ENCODE measurements at places on chromosomes 4 and X.

GRCh38 chr4:175716961-175717360, 95.1 kb downstream of the GPM6A start:
- DNase-seq, result no peak

DNA sequence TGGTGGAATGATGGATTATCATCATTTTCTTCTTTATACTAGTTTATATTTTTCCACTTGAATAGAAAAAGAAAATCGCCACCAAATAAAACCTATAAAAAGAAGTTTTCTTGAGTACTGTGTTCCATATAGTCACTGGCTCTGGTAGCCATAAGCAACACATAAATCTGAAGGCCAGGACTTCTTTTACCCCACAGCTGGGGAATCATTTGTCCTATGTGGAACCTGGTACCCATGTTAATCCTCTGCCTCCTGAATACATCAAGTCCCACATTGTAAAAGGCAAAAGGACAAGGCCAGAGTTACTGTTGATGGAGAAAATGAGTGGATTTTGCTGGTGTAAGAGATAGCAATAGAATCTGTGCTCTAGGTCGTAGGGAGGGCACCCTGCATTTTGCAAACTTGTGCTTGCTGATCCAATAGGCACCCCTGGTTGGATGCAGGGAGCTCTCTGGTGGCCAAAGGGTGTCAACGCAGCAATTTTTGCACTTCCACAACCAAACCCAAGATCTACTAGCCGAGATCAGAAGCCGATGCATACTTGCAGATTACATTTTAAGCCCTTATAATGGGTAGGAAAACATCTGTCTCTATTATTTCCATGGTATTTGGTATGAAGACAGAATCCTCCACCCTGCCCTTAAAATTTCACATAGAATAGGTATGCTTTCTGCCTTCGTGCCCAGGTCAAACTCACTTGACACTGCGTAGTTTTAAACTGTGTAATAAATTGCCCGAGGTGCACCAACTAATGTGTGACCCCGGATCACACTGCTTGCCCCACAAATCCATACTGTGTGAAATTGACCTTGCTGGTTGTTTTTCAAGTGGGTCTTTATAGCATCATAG, 146.2 kb upstream of the SCML1 start:
- no peak for DNase-seq

DNA sequence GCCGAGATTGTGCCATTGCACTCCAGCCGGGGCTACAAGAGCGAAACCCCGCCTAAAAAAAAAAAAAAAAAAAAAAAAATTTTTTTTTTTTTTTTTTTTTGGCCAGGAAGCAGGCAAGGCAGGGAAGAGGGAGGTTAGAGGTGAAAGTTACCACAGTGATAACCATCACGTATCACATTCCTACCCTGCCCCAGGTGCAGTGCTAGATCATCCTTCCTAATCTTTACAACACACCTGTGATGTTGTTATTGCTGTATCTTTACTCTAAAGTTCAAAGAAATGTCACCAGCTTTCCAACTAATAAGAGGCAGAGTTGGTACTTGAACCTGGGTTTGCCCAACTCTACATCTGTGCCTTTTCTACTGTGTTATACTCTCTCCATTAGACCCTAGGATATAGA, 7.2 kb upstream of the LIMCH1 start:
- no peak for DNase-seq

GRCh38 chrX:15465896-15466651, 27.1 kb downstream of the PIR start:
- no peak for DNase-seq

DNA sequence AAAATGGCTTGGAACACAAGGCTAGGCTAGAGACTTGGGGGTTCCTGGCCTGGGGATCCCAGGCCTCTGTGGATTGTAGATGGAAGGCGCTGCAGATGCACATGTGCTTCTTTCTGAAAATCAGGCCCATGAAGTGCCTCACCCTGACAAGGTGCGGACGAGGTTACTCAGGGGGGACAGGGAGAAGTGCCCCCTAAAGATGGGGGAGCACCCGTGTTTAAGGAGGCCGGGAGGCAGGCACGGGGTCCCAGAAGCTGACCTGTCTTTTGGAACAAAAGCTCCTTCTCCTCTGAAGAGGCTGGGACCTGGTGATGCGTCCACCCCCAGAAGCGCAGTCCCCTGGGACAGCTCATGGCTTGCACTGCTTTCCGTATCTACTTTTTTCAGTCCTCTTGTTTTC, 2.4 kb downstream of the PDZD4 start:
- no peak for DNase-seq

DNA sequence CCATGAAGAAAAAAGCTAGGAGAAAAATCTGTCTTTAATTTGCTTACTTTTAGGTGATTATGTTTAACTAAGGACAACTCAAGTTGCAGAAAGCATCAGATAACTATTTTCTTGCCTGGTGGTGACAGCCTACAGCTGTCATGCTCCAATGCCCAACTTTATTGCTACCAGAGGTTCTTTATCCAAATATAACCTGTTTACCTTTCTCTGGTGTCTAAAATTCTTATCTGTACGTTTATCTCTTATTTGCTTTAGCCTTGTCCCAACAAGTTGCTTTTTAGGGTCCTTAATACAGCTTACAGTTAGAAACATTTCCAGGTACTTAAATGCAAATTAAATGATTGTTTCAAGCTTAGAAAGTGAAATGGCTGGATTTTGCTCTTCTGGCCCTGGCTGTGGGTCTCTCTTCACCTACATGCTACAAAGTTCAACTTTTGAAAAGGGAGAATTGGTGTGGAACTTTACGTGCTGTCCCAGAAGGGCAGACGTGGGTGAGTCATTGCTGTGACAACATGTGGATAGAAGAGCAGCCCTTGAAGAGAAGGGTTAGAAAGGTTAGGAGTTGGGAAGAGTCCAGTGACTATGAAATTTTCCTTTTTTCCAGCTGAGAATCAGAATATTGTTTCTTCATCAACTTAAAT, 60.7 kb downstream of the HPGD start:
- no peak for DNase-seq

DNA sequence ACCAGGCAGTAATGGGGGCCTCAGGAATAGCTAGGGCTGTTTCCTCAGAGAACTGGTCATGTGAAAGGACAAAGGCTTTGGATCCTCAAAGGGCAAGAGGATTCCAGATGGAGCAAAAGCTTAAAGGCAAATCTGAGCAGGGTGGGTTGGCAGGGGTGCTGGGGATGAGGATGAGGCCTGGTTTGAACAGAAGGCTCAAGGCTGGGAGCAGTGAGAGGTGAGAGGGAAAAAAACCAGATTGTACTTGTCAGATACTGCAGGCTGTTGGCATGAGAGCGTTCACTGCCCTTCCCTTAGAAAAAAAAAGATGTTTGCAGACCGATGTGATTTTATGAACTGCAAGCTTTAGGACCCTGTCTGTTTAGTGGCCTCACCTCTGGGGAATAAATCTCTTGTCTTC, 75.3 kb upstream of the PLAC1 start:
- DNase-seq, result no peak

DNA sequence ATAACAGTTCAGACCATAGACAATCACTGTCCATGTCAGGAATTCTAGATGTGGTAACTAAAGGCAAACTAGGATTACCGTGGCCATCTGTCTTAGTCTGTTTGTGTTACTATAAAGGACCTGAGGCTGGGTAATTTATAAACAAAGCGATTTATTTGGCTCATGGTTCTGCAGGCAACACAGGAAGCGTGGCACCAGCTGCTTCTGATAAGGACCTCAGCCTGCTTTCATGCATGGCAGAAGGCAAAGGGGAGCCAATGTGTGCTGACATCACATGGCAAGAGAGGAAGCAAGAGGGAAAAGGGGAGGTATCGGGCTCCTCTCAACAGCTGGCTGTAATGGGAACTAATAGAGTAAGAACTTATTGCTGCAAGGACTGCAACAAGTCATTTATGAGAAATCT, 376.7 kb downstream of the GPM6A start:
- DNase-seq, result no peak

- DNase-seq, result no peak
Observed at GRCh38 chrX:131617182-131617581, 73.3 kb downstream of the OR13H1 start.

GRCh38 chrX:132216283-132216682, 3.0 kb downstream of the RAP2C start:
- DNase-seq, result no peak

- no peak for DNase-seq
Observed at GRCh38 chrX:140949233-140949632, 53.2 kb upstream of the SPANXB1 start.

- DNase-seq, result no peak
Observed at GRCh38 chrX:110145854-110146253, 142.9 kb downstream of the TMEM164 start.

GRCh38 chr4:76597423-76597979, 162.5 kb downstream of the SHROOM3 start:
- DNase-seq, result no peak

DNA sequence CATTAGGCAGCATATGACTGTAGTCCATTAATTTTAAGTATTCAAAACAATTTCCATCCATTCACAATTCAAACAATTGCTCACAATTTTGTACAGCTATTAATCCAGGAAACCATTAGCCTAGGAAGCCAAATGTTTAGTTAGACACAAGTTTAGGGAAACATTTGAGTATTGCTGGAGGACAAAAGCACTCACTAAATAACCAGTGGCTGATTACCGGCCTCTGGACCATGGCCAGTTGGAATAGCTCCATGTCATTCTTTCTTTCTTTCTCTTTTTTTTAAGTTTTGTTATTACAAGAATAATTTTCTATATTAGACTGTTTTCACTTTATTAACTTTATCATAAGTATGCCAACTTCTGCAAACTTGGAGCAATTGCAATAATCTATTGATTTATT, 31.3 kb downstream of the TRIML2 start:
- DNase-seq, result no peak

DNA sequence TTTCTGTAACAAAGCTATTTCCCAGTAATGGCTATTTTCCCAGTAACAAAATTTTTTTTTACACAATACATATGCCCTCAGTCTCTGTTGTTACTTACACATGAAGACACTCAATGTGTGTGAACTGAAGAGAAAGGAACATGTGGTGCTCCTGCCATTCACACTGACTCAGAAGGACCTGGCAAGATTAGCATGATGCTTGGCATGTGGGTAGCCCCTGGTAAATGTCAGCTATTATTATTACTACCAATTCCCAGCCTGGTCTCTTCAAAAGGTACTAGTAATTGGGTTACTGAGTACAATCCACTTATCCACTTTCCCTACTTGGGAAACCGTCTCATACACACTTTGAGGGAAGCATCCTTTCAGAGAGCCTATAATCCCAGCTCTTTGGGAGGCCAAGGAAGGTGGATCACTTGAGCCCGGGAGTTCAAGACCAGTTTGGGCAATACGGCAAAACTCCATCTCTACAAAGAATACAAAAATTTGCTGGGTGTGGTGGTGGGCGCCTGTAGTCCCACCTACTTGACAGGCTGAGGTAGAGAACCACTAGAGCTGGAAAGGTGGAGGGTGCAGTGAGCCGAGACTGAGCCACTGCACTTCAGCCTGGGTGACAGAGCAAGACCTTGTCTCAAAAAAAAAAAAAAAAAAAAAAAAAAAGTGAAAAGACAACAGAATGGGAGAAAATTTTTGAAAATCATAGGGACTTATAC, 14.6 kb downstream of the RBBP7 start:
- DNase-seq, result no peak

DNA sequence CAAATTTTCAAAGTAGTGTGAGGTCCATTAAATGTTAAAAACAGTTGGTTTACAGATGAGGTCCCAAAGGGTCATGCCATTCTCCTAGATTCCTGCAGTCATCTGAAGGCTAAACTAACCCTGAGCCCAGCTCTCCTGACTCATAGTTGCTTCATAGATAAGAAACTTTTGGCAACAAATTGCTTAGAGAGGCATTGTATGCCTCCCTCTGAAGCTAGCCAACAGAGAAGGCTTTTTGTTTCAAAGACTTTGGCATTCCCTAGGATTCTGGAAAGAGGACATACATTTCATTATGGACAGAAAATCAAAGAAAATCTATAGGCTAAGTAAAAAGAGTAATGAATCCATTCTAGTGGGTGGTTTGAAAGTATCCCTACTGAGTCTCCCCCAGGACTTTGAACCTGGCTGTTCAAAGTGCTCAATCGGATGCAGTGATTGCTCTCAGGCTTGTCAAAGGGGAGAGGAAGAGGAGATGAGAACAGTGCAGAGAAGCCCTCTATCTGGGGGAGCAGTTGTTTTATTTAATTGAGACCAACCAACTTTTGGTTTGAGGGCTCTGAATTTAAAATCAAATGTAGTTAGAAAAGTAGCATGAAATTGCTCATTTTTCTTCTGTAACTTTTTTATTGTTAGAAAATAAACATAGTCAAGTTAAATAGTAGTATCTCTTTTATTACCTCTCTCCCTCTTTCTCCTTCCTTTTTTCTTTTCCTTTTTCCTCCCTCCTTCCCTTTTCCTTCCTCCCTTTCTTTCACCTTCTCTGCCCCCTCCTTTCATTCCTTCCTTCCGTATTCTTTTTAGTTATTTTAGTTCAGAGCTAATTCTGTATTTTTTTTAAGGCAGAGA, 72.3 kb upstream of the ZNF518B start:
- no peak for DNase-seq

DNA sequence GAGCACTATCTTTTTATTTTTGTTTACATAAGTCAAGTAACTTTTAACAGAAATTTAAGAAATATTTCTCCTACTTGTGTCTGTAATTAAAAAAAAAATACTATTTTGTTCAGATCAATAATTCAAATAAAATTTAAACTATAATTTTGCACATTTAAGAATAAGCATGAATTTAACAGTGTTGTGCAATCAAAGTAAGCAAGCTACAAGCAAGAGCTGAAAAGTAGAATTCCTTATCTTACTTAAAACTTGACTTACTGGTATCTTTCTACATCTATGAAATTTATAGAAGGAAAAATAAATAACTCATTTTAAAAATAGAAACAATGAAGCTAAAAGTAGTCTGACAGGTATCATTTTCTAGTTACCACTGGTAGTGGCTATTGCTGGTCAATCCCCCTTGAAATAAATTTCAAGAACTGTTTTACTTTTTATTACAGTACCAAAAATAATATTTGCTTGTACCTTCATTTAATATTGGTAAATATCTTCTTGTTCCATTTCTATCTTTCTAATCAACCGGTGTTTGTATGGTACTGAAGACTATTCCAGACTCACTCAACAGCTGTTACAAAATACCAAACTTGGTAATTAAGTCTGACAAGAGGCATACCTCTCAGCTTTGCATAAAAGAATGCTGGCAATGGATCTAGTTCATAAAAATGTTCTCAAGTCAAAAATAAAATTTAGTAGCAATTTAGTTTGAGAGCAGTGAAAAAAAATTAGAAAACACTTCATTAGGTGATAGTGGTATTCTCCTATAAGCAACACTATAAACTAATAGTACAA, 62.2 kb downstream of the NOCT start:
- DNase-seq, result no peak

- no peak for DNase-seq
Observed at GRCh38 chr4:155433636-155434360, 57.0 kb upstream of the MAP9 start.

- no peak for DNase-seq
Observed at GRCh38 chr4:182764137-182764536, 153.0 kb downstream of the DCTD start.

- no peak for DNase-seq
Observed at GRCh38 chrX:150967786-150968185, 15.3 kb upstream of the HMGB3 start.

- DNase-seq, result no peak
Observed at GRCh38 chr4:39435659-39436563, 22.8 kb downstream of the RPL9 start.

- DNase-seq, result no peak
Observed at GRCh38 chr4:178086320-178086719, 644.1 kb upstream of the AGA start.
